ENCODE measurements at places on chromosomes 12 and 14.

DNA sequence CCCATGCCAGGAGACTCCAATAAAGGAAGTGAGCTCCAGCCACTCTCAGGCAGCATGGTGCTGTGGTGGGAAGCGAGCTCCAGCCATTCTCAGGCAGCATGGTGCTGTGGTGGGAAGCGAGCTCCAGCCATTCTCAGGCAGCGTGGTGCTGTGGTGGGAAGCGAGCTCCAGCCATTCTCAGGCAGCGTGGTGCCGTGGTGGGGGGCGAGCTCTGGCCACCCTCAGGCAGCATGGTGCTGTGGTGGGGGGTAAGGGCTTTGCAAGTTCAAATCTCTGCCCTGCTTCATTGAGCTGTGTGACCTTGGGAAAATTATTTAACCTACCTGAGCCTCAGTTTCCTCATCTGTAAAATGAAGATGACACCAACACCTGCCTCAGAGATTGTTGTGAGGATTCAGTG lies 975.1 kb downstream of the BCL11B start:
- DNase-seq = no peak

- DNase-seq = no peak
These were observed 419.5 kb downstream of the TMEM121 start for GRCh38 chr14:105945896-105946295.

- DNase-seq = no peak
These were observed 44.9 kb downstream of the KTN1 start for GRCh38 chr14:55624913-55625312.

- DNase-seq = no peak
These were observed 639.9 kb downstream of the DIO2 start for GRCh38 chr14:79571366-79571765.

GRCh38 chr14:25032092-25032784 lies 17.7 kb downstream of the STXBP6 start:
- no peak for DNase-seq

DNA sequence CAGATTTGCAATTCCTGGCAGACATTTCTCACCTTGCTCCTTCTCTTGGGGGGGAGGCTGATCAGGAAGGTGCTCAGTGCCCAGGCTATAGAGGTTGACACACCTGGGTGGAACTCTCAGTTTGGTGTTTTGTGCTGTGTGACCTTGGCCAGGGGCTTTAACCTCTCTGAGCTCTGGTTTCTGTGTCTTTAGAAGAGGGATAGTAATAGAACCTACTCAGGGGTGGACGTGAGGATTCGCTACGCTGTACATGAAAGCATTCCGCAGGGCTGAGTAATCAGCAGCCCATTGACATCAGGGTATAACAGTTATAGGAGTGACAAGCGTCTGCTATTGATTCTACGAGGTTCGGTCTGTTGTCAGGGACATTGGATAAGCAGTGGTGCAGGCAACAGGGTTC lies 98.1 kb downstream of the PHETA1 start:
- DNase-seq = no peak

DNA sequence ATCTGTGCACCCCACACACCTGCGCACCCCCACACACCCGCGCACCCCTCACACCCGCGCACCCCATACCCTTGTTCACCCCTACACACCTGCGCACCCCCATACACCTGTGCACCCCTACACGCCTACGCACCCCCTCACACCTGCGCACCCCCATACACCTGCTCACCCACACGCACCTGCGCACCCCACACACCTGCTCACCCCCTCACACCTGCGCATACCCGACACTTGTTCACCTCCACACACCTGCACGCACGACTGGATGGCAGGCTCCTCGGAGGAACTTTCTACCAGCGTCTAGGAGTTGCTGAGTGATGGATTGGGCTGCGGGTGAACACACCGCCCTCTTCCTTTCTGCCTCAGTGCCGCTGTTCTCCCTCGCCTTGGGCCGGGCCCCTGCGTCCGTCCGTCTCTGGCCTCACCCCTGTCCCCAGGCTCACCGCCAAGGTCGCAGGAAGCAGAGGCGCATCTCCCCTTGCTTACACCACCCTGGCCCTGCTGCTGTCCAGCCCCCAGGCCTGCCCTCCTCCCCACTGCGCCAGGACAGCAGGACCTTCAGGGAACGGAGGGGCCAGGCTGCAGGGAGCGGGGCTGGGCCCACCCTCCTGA lies 20.7 kb upstream of the TMEM106C start:
- no peak for DNase-seq

DNA sequence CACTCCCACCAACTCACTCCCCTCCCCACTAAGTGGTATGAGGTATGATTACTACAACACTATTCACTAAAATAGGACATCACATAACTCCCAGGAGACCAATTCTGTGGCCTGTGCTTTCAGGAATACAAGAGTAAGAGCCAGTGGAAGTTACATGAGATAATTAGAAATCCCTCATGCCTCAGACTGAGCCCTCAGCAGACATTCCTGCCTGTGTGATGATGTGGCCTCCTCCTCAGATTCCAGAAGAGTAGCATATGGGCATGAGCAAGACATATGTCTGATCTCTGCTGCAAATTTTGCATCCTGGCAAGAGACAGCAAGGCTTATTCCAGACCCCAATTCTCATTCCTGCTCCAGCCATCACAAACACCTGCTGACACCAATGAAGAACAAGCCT lies 46.0 kb upstream of the BMP4 start:
- no peak for DNase-seq

GRCh38 chr14:77177702-77178101 lies 3.9 kb upstream of the TMEM63C start:
- DNase-seq = no peak

- no peak for DNase-seq
These were observed 56.9 kb downstream of the SCAF11 start for GRCh38 chr12:45933504-45933903.

GRCh38 chr12:71060426-71060825 lies 97.4 kb downstream of the TSPAN8 start:
- no peak for DNase-seq

- no peak for DNase-seq
These were observed 69.0 kb downstream of the PPM1H start for GRCh38 chr12:62865937-62866336.

DNA sequence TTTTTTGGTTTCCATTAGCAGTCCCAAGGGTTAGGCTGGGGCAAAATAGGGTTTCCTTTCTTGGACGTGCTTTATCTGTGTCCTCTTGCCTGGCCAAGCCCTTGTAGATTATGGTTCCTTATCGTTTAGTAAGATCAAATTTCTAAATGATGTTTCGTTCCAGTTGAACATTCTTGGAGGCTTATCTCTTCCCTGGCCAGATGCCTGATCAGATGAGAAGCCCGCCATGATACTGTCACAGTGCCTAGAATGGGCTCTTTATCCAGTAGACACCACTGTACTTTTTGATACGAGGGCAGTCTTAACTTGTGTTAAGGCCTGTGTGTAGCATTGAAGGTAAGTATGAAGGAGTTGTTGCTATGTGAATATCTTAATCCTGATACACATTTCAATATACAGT lies 76.1 kb upstream of the TMEM263 start:
- DNase-seq = no peak

DNA sequence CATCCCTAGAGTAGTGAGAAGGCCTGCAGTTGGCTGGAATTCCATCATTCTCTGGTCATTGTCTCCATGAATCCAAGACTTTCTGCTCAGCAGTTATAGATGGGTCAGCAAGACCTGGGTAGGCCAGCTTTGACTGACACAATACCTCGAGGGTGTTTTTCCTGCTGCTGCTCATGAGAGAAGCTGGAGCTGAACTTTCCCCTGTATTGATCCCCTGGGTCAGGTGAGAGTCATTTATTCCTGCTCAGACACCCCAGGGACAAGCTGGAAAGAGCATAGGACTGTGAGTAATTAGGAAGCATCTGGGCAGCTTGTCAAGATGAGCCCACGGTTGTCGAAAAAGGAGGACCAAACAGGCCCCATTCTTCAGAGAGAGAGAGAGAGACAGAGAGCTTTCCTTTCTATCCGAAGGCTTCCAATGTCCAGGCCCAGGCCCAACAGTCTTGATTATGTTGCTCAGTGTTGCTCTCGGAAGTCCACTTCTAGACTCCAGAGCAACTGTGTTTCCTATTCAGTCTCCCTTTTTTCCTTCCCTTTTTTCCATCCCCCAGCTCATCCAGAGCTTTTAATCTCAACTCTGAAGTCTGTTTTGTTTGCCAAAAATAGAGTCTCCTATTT lies 131.1 kb downstream of the SLC8A3 start:
- DNase-seq = no peak

GRCh38 chr12:11542599-11542998 lies 106.9 kb upstream of the ETV6 start:
- DNase-seq = no peak

- no peak for DNase-seq
These were observed 50.7 kb upstream of the MAP1LC3B2 start for GRCh38 chr12:116508145-116509121.

GRCh38 chr14:103045371-103045869 lies 11.9 kb downstream of the CDC42BPB start:
- DNase-seq = no peak

- no peak for DNase-seq
These were observed 24.9 kb downstream of the SAMD4A start for GRCh38 chr14:54591866-54592265.

DNA sequence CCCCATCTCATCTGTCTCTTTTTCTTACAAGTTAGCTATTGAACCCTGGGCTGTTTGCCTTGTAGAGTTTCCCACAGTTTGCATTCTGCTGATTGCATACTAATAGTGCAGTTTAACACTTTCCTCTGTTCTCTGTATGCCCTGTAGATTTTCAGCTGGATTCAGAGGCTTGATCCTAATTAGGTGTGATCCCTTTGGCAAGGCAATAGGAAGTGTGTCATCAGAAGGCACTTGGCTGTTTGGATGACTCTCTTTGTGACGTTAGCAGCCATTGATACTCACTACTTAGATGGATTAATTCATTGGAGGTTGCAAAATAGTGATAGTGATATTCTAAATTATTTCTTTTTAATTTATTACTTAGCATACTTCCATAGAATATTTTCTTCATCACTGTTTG lies 33.6 kb downstream of the FUT8 start:
- no peak for DNase-seq

DNA sequence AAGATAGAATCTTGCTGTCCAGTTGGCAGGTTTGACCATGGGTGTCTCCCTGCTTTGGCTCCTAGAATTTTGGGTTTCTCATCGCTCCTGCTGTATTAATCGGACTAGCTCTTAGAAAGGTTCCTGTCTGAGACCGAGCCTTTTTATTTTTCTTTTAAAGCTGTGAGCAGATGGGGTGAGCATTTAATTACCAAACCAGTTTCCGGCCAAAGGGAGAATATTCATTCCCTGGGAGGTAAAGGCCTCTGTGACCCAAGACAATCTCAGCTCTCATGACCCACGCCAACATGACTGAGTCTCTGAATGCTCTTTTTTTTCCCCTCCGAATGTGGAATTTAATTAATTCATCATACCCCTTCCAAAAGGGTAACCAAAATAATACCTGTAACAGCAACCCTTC lies 464.7 kb upstream of the TMEM132C start:
- DNase-seq = no peak

GRCh38 chr12:48182631-48183030 lies 813 bp upstream of the CCDC184 start:
- no peak for DNase-seq

GRCh38 chr12:51197736-51198567 lies 19.9 kb downstream of the POU6F1 start:
- DNase-seq = no peak

DNA sequence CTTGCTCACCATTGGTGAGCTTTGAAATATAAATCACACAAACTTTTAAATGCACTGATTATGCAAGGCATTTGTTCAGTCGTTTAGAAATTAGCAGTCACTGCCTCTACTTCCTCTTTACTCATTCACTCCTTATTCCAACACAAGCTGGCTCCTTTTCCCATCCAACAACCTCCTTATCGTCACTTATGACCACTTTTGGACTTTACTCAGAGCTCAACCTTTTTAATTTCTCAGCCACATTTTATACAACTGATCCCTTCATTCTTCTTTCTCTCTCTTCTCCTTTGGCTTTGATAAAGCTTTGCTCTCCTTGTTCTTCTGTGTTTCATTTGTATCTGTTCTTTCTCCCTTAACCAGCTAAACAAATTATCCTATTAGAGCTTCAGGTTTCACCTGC lies 126.4 kb upstream of the PLEKHA5 start:
- DNase-seq = no peak

Measured in CD4-positive, alpha-beta T cell treated with Interleukin-4 for 4 hours (primary cell).